Stimulated activated CD4-positive, alpha-beta T cell treated with anti-CD3 and anti-CD28 coated beads, TNF-alpha, amount 100 ng/mL, for 4 hours (primary cell): ENCODE measurements at places on chromosomes 6 and 20.

- no peak for DNase-seq
Measured at GRCh38 chr20:43726811-43727338, at the start of gene GTSF1L. Gene GTSF1L, minus strand, starts transcription at chr20:43727002. Its CDS starts 308 bp downstream, at chr20:43726694.

GRCh38 chr6:148175550-148176188 is 167.0 kb upstream of the SASH1 start:
- DNase-seq: no peak

- DNase-seq: peak; percentile 68
Measured at GRCh38 chr6:116370760-116371119, at the start of gene DSE. Gene DSE, plus strand, starts transcription at chr6:116370947. Its CDS starts 28,304 bp downstream, at chr6:116399251.

DNA sequence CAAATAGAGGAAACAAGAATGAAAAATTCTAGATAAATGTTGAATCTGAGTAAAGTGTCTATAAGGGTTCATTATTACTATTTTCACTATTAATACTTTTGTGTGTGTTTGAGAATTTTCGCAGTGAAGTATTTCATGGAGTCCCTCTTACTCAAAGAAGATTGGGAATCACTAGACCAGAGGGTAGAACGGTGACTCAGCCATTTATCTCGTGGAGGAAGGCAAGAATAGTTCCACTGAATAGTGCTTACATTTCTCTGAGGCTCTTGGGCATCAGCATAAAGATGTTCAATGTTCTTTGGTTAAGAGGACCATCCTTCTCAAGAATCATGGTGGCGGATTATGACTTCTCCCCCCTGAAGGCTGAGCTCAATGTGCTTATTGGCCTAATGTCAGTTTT is 376.7 kb upstream of the ARID1B start:
- DNase-seq: no peak

DNA sequence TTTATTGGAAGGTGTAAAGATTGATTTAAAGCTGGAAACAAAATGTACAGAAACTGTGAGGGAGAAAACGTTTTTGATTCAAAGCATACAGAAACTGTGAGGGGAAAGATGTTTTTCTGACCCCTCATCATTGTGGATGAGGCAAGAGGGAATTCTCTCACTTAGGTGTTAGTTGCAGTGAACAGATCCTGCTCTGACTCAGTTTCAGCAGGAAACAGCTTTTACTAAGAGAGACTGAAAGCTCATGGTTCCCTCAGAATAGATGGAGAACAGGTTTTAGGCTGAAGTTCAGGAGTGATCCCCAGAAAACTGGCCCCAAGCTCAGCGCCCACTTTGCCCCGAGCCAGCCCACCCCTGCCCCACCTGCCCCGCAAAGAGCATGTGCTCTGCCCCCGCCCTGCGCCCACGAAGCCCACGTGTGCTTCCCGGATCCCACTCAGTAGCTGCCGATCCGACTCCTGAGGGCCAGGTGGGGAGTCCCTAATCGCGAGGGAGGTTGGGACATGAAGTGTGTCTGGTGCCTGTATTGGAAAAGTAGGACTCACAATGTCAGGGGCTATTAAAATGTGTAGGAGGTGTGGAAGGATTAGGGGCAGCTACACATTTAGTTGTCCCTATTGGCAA is 41.2 kb downstream of the DUSP22 start:
- DNase-seq: no peak

- DNase-seq: no peak
Measured at GRCh38 chr20:60244373-60245146, 286.3 kb downstream of the CDH26 start.

DNA sequence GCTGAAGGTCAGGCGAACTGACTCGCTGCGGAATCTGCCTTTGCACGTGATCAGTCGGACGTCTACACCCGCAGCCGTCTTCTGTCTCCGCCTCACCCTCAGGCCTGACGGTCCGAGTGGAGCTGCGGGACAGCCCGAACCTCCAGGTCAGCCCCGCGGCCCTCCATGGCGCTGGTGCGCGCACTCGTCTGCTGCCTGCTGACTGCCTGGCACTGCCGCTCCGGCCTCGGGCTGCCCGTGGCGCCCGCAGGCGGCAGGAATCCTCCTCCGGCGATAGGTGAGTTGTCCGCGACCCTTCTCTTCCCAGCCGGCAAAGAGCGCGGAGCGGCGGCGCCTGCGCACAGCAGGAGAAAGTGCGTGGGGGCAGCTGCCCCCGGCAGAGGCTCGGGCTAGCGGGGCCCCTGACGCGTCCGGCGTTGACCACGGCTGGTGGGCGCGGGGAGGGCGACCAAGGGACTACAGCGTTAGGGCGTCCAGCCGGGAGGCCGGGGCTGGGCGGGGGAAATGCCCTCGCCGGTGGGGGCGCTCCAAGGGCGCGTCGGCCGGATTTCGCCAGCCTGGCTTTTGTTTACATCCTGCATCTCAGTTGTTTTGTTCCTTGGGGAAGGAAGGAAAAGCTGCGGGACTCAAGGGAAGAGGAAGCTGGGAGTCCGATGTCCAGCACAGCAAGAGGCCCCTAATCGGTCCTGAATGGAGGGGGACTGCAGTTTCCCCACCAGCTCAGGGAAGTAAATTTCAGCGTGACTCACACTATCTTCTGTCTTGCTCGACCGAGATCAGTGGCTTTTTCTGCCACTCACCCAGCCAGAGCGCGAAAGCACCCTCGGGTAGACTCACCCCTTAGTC is at the start of gene SMPDL3A:
Gene SMPDL3A (plus strand): TSS at position 77 of the 846 bp plus-strand sequence. CDS start 89 bp downstream, at position 166.
- DNase-seq: no peak
